ENCODE measurements at places on chromosomes 11 and 22.

DNA sequence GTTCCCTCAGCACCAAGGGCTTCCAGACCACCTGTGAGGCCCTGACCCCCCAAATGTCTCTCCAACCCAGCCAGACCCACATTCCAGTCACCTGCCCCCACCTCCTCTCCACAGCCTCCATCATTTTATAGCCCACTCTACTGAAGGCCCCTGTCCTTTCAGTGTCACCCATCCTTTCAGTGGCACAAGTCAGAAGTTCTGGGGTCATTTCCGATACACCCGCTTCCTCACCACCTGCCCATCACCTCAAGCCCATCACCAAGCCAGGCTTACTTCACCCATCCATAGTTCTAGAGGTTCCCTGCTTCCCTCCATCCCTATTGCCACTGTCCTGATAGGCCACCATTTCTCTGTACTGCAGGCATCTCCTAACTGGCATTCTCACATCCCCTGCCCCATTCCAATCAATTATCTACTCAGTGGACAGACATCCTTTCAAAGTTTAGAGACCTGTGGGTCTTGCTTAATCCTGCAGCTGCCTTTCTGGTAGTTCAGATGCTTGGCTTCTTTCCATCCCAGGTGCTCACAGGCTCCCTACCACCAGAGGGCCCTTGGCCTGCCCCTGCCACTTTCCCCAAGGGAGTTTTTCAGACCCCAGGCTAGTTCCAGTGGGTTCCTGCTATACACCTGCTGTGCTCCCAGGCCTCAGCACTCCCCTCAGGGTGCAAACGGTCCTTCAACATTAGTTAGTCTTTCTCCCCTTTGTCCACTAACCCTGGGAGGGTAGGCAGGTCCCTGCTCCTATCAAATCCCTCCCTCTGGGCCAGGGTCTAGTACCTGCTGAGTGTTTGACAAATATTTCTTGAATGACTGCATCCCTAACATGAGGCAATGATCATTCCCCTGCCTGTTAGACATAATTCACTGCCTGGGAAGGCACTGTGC is 7.6 kb downstream of the KCNQ1OT1 start:
- DNase-seq = no peak

DNA sequence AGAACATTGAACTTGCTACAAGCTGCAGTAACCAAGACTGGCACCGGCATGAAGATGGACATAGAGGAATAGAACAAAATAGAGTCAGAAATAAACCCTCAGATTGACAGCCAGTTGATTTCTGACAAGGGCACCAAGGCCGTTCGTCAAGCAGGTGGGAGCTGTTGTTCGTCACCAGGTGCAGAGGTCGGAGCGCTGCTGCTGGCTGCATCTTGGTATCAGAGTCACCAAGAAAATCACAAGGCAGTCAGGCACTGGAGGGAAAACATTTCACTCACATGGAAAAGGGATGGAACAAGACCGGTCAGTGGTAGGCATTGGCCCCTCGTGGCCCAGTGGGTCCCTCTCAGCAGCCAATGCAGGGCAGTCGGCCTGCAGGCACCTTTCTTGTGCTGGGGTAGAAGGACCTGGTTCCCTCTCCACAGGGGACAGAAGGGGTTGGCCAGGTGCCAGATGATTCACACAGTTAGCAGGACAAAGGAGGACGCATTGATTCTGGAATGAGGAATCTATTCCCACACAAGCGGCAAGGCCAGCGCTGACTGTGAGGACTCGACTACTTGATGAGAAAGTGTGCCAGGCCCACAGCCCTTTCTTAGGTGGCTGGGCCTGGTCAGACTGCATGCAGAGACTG is 115.8 kb upstream of the FGF3 start:
- DNase-seq = no peak

DNA sequence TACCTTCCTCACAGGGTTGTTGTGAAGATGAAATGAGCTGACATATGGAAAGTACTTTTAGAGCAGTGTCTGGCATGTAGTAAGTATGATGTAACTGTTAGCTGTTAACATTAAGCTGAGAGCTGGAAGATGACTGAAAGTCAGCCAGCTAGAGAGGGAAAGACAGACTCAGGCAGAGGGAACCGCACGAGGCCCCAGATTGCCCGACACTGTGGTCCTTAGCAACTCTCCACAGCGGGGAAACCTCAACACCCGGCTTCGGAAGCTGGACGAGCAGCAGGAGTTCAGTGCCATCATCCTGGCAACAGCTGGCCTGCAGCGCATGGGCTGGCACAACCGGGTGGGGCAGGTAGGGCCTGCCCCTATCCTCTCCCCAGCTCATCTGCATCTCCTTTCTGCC is 6.5 kb downstream of the HMBS start:
- DNase-seq = no peak

DNA sequence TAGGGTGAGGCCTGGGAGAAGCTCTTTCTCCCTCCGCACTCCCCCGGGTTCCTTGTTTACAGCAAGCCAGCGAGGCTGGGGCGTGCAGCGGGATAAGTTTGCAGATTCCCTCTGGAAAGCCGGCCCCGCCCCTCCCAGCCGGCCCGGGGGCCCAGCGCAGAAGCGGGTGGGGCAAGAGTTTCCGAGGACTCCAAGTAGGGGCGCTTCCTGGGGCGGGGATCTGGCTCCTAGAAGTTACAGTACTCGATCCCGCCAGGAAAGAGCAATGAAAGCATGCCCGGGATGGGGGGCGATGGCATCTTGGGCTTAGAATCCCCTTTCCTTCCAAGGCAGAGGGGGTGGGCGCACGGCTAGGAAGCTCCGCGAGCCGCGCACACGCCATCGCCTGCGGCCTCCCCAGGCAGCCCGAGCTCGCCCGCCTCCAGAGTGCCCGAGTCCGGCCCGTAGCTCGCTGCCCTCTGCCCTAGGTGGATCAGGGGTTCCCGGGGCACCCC is 385 bp downstream of the TST start:
- peak; percentile 47 for DNase-seq

- DNase-seq = no peak
These were observed 23.0 kb downstream of the CCDC15 start for GRCh38 chr11:124977006-124977405.

DNA sequence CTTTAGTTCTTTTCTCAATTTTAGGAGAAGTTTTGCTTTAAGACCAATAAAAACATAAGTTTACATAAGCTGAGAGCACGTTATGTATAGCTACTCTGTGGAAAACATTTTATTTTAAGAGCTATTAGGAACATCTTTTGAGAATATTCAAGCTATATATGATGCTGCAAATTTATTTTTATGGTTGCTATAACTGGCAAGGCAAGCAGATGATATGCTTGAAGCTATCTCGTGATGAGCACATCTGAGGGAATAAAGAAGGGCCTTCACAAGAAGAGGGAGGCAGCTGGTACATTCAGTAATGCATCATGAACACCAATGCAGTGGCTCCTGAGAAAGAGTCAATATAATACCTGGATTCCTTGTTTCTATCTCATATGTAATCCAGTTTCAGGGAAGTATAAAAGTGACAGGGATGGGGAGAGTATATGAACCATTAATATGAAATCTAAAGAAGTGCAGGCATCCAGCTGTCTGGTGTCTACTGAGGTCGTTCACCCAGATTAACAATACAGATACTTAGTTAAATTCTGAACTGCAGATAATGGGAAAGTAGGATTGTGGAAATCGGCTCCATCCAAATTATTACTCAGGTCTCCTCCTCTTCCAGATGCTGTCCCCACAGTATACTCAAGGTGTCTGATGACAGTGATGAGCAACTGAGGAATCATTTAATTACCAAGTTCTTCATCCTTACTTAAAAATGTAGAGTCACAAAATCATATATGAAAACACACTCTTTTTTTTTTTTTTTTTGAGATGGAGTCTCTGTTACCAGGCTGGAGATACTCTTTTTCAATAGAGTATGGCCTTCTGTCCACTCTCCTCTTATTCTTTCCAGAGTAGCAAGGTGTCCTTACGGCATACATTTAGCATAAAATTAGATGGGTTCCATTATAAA is 100.4 kb upstream of the SERPIND1 start:
- DNase-seq = no peak

GRCh38 chr11:70423523-70424505 is 25.5 kb downstream of the CTTN start:
- DNase-seq = peak; percentile 87

- DNase-seq = peak; percentile 38
These were observed 6.0 kb downstream of the P2RX6 start for GRCh38 chr22:21020802-21021429.

- no peak for DNase-seq
These were observed 50.7 kb downstream of the SHISAL1 start for GRCh38 chr22:44261861-44262595.

All from AG08395 (cell line).